MCF 10A (cell line): ENCODE measurements at places on chromosomes 5 and 9. TPM values are rescaled to one million over a fixed set of nuclear protein-coding genes. Genes with fewer than 3 reads are reported as not detected.
A peak's percentile ranks its signal among the peaks of the same experiment; 100 is the strongest.

DNA sequence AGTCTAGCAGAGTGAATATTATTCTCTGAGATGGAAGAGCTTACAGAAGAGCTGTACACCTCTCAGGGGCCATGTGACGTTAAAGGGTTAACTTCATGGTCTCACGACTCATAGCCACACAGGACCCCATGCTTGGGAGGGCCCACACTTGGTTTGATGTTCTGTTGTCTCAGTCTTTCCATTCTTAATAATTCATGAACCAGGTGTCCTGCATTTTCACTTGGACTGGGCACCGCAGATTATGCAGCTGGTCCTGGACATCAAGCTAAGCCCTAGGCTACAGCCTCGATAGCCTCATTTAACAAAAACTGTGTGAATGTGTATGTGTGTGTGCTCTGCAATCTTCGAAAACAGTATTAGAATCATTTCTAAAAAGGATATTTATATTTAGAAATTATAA lies 323.5 kb downstream of the PLK2 start:
- H3K27ac ChIP-seq = no peak overlapping the region
- no peaks in the 10 kb centered on the region for H3K36me3 ChIP-seq
- H3K4me1 ChIP-seq = peaks cover 7% of the 10 kb centered on the region

- H3K4me1 ChIP-seq = peaks cover 37% of the 10 kb centered on the region
- H3K36me3 ChIP-seq = no peaks in the 10 kb centered on the region
- peak overlapping the region; percentile 97 for H3K27ac ChIP-seq
- H3K27me3 ChIP-seq = no peaks in the 10 kb centered on the region
Observed at GRCh38 chr9:4297151-4297785, 2.6 kb downstream of the GLIS3 start.

DNA sequence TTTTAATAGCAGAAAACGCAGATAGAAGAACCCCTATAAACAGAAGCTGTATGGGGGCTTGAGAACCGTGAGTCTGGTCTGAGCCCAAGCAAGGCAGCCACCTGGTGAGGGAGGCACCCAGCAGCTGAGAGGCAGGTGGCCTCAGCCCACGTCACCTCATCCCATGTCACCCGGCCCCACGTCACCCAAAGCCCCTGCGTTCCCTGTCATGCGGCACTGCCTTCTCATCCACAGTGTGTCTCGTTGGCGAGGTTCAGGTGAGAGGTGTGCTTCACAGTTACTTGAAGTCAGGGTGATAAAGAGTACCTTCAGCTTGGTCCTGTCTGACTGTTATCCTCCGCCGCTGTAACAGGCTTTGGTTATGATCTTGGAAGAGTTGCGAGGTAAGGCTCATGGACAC lies 80.6 kb upstream of the IRX4 start:
- H3K4me3 ChIP-seq = peak overlapping the region; percentile 69
- DNase-seq = no peak
- no peaks in the 10 kb centered on the region for H3K27me3 ChIP-seq

DNA sequence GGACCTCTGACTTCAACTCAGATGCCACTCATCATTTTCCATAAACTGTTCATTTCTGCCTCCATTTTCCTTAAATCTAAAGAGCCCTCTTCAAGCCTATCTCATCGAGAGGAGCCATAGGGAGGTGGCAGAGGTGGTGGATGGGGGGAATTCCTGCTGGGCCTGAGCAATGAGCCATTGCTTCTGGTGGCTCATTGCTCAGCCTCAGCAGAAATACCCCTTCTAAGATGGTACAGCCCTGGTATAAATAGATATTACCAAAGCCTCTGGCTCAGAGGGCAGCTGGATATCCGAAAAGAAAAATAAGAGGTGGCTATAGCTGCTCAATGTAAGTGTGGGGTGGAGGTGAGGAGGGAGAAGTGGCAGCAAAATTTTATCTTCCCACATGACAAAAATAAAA lies 313.5 kb downstream of the CAAP1 start:
- no peak overlapping the region for H3K4me3 ChIP-seq
- no peak overlapping the region for H3K27ac ChIP-seq
- no peaks in the 10 kb centered on the region for H3K36me3 ChIP-seq
- no peaks in the 10 kb centered on the region for H3K27me3 ChIP-seq
- DNase-seq = no peak

SLC2A8 gene
- total RNA-seq = 13.7 and 14.0 TPM in 2 replicates

AGXT2 gene
- not detected in 2 replicates for total RNA-seq

DNA sequence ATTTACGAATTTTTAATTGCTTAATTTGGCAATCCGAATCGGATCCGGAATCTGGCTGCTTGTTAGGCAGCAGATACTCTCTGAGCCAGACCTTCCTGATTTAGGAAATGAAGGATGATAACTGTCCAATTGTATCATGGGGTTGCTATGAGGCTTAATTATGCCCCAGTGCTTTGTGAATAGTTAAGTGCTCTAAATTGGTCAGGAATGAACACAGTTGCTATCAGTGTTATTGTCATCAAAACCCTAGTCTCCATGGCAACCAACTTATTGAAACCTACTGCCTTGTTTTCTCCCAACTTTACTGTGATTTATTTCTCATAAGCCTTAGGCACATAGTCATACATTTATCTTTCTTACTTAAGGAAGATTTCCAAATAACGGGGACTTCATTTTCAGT lies 47.9 kb downstream of the MAMDC2 start:
- H3K27me3 ChIP-seq = no peaks in the 10 kb centered on the region
- peaks cover 5% of the 10 kb centered on the region for H3K4me1 ChIP-seq
- H3K27ac ChIP-seq = no peak overlapping the region

ERBIN gene
- 69.2 and 71.3 TPM in 2 replicates for total RNA-seq

FAXDC2 gene
- total RNA-seq = 0.79 and 2.1 TPM in 2 replicates

SPATA31C1 gene
- total RNA-seq = not detected in 2 replicates

- no peak overlapping the region for H3K4me3 ChIP-seq
- no peak overlapping the region for H3K27ac ChIP-seq
- no peaks in the 10 kb centered on the region for H3K27me3 ChIP-seq
- H3K4me1 ChIP-seq = no peaks in the 10 kb centered on the region
Observed at GRCh38 chr9:4055032-4055431, 244.8 kb downstream of the GLIS3 start.

GRCh38 chr9:101229606-101230005 lies 155.2 kb downstream of the BAAT start:
- no peaks in the 10 kb centered on the region for H3K4me1 ChIP-seq
- H3K27ac ChIP-seq = no peak overlapping the region
- no peaks in the 10 kb centered on the region for H3K36me3 ChIP-seq
- H3K4me3 ChIP-seq = no peak overlapping the region
- peaks cover 29% of the 10 kb centered on the region for H3K27me3 ChIP-seq

DNA sequence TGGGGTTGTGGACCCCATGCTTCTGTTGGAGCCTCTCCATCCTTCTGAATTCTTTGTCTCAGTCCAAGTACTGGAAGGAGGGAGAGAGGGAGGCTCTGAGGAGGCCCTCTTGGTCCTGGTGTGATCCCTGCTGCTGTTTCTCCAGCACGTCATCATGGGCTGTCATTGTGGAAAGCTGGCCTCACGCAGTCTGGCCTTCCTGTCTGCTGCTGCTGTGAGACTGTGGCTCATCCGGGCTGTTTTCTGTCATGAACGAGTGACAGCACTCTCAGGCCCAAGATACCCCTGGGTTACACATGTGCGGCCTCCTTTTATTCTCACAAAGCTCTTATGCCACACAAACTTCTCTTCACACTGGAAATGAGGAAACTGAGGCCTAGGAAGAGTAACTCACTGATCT lies 499.3 kb downstream of the CCDC171 start:
- no peaks in the 10 kb centered on the region for H3K36me3 ChIP-seq
- no peak for DNase-seq
- H3K27me3 ChIP-seq = no peaks in the 10 kb centered on the region

- H3K36me3 ChIP-seq = no peaks in the 10 kb centered on the region
- DNase-seq = no peak
- H3K27me3 ChIP-seq = no peaks in the 10 kb centered on the region
- no peak overlapping the region for H3K4me3 ChIP-seq
Observed at GRCh38 chr9:79694208-79694607, 122.4 kb downstream of the TLE4 start.

- no peaks in the 10 kb centered on the region for H3K27me3 ChIP-seq
- no peak for DNase-seq
- H3K27ac ChIP-seq = no peak overlapping the region
- no peaks in the 10 kb centered on the region for H3K36me3 ChIP-seq
Observed at GRCh38 chr5:155259648-155260047, 246.1 kb downstream of the KIF4B start.

PAPPA gene
- total RNA-seq = 6.1 and 7.0 TPM in 2 replicates

DNA sequence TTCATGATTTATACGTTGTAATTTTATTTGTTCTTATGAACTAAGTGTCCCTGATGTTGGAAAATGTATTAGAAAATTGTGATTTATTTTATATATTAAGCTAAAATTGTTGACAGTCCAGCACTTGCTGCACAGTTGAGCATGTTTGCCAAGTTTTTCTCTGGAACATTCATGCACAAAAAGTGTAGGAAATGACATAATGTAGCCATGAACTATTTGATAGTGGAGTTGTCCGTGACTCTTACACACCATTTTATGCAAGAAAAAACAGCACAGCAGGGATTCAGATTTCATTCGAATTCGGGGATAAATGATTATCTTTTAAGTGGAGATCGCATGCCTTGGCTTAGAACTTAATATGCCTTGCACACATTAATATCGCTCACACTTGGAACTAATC lies 708.6 kb upstream of the WWC1 start:
- DNase-seq = no peak
- no peaks in the 10 kb centered on the region for H3K36me3 ChIP-seq
- H3K4me3 ChIP-seq = no peak overlapping the region
- H3K4me1 ChIP-seq = peaks cover 8% of the 10 kb centered on the region
- H3K27ac ChIP-seq = no peak overlapping the region

DNA sequence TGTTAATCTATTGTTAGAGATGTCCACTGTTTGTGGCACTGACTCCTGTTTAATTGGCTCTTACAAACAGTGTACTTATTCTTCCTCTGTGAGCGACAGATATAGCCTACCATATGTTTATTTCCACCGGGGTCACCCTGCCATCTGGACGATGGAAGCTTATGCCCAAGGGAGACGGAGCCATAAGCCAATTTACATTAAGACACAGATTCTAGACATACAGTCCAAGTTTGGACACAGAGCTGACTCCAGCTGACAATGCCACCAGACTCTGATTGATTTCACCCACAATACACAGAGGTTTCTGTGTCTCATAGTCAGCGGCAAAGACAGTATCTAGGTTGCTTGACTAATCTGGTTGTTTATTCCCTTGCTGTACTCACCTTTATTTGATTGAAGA lies 198.9 kb downstream of the ENC1 start:
- no peaks in the 10 kb centered on the region for H3K4me1 ChIP-seq
- no peaks in the 10 kb centered on the region for H3K36me3 ChIP-seq
- no peak for DNase-seq
- no peak overlapping the region for H3K4me3 ChIP-seq
- no peak overlapping the region for H3K27ac ChIP-seq

DNA sequence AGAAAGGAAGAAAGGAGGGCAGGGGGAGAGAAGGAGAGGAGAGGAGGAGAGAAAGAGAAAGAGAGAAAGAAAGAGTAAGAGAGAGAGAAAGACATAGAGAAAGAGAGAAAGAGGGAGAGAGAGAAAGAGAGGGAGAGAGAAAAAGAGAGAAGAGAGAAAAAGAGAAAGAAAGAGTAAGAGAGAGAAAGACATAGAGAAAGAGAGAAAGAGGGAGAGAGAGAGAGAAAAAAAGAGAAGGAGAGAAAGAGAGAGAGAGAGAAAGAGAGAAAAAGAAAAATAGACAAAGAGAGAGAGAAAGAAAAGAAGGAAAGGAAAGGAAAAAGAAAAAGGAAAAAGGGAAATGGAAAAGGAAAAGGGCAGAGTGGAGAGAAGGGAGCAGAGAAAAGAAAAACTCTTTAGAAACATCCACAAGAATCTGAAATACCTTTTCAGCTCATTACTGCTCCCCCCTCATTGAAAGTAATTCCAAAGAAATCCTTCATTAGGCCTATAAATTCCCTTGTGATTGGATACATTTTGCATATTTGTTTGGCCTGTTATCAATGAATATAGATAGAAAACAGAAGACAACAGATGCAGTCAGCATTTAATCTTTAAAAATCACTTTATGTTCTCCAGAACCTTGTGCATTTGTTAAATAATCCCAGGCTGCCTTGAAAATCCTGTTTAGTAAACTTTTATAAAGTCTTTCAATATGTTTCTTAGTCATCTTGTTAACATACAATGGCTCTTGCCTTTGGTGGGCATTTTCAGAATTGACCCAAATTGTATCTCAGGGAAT lies 411.5 kb downstream of the NFIB start:
- no peaks in the 10 kb centered on the region for H3K36me3 ChIP-seq
- no peak overlapping the region for H3K4me3 ChIP-seq
- no peak for DNase-seq
- no peaks in the 10 kb centered on the region for H3K27me3 ChIP-seq

DNA sequence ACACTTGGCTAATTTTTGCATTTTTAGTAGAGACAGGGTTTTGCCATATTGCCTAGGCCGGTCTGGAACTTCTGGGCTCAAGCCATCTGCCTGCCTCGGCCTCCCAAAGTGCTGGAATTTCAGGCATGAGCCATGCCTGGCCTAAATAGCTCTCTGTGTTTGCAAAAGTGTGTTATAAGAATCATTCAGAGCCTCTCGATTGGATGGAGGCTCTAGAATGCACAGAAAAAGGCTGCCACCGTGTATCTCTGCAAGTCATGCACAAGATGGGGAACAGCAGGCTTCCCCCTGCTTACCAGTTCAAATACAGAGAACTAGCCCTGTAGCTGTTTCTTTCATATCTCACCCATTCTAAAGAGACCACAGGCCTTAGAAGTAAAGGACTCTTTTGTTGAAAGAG lies 28.3 kb downstream of the FXN start:
- DNase-seq = no peak
- H3K4me1 ChIP-seq = no peaks in the 10 kb centered on the region
- no peak overlapping the region for H3K4me3 ChIP-seq
- no peaks in the 10 kb centered on the region for H3K27me3 ChIP-seq
- no peak overlapping the region for H3K27ac ChIP-seq

EFNA5 gene
- 45.8 and 51.2 TPM in 2 replicates for total RNA-seq

DNA sequence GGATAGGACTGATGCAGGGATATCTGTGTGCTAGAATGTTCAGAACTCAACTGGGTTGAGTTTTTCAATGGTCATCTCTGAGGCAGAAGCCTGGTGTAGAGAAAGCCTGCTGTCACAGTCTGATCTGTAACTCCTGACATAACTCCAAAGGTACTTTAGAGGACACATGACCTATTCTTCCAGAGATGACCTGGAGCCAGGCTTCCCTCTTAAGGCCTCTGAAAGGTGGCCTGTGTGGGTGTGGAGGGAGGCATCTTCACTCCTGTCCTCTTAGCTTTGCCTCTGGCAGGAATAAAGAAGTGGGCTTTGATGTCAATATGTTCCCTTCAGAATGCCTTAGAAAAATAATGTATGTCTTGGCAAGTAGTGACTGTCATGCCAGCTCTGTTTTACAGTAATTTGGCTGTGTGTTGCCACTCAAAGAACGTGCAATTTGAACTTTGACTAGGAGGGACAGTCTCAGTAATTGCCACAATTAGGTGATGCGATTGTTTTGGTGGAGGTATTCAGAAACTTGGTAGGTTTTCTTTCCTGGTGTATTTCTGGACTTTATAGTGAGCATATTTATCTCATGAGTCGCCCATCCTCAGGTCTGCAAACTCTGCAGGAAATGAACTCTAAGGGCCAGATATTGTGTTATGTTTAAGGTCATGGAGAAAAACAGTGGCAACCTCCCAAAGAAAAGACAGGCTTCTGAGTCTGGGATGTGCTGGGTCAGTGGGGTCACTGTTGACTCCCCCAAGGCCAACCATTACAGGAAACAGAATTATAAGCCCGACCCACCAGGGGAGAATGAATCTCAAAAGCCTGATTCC lies 3.2 kb upstream of the C5orf63 start:
- no peak overlapping the region for H3K27ac ChIP-seq
- no peaks in the 10 kb centered on the region for H3K36me3 ChIP-seq
- no peak overlapping the region for H3K4me3 ChIP-seq
- peaks cover 22% of the 10 kb centered on the region for H3K4me1 ChIP-seq

SLCO6A1 gene
- not detected in 2 replicates for total RNA-seq

- H3K27ac ChIP-seq = peak overlapping the region; percentile 80
- H3K36me3 ChIP-seq = no peaks in the 10 kb centered on the region
- H3K4me3 ChIP-seq = no peak overlapping the region
- H3K27me3 ChIP-seq = no peaks in the 10 kb centered on the region
- peaks cover 60% of the 10 kb centered on the region for H3K4me1 ChIP-seq
- no peak for DNase-seq
Observed at GRCh38 chr5:173800340-173800739, 87.8 kb upstream of the CPEB4 start.

PCDHB8 gene
- 0.34 TPM in 1 of 2 replicates, not detected in the other for total RNA-seq
